ENCODE measurements at places on chromosomes 5 and 9.

DNA sequence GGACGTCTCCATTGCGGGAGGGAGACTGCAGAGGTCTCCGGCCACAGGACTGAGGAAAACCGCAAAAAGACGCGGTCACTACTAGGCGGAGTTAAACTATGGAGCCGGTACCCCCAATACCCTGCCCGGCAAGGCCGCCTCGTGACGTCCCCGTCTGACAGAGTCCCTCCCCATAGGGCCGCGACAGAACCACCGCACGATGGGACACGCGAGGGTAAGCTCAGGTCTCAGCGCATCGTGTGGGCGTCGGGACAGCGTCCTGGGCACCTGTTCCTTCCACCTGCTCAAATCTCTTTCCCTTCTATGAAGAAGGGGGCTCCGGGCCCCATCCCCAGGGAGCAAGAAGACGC, 35.2 kb upstream of the GLDC start:
- no peak for DNase-seq

- DNase-seq = no peak
Measured at GRCh38 chr5:161058781-161059180, 206.8 kb upstream of the ATP10B start.

DNA sequence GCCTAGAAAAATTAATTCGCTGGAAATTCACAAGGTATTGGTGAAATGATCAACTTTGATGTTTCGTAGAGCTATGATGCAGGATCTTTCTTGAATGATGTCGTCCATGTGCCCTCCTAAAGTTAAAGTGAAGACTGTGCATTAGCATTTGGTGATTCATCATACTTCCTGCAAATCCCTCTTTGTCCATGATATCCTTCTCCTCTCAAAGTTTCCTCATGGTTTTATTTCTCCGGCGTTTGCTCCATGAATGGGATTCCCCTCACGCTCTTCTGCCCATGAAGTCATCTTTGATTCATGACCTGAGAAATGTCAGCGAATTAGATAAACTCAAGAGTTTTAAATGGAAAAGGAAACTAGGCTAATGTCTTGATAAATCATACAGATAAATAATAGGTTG, 372.7 kb downstream of the PSAT1 start:
- no peak for DNase-seq

DNA sequence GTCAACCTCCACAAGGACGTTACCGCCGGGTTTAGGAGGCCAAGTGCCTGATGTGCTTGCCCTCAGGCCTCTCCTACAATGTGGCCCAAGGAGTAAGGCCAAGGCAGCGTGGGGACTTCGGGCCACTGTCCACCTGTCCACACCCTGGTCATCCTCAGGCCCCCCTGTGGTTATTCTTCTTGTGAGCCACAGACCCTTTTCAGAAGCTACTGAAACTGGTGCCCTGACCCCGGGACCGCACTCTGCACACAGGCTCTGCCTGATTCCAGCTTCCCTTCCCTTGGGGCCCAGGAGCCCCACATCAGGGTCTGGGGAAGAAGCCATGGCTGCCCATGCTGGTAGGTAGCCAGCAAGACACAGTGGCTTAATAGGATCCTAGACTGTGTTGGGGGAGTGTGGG, 128.8 kb downstream of the OLFM1 start:
- DNase-seq = no peak

GRCh38 chr5:30752015-30752414, 441.5 kb upstream of the CDH6 start:
- DNase-seq = no peak

DNA sequence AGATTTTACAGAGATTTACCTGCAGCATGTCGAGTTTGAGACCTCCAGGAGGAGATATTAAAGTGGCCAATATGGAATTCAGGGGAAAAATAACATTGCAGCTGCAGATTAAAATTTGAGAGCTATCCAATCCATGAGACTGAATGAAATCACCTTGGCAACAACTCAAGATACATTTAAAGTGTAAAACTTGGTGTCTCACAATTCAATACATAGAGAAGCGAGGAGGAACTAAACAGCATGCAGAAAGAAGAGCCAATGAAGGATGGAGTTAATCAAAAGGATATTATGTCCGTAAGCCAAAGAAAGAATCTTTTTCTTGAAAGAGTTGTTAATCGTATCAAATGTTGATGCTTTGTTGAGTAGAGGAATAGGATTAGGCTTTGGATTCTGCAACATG, 455.1 kb downstream of the CDH18 start:
- no peak for DNase-seq

GRCh38 chr9:5231212-5231611, at the start of gene INSL4:
Gene INSL4, plus strand, starts transcription at chr9:5231419. Its CDS starts 105 bp downstream, at chr9:5231524.
- no peak for DNase-seq

- DNase-seq = no peak
Measured at GRCh38 chr9:137112564-137113384, 1.8 kb downstream of the DPP7 start.
